ENCODE measurements at places on chromosomes 11 and 22.

DNA sequence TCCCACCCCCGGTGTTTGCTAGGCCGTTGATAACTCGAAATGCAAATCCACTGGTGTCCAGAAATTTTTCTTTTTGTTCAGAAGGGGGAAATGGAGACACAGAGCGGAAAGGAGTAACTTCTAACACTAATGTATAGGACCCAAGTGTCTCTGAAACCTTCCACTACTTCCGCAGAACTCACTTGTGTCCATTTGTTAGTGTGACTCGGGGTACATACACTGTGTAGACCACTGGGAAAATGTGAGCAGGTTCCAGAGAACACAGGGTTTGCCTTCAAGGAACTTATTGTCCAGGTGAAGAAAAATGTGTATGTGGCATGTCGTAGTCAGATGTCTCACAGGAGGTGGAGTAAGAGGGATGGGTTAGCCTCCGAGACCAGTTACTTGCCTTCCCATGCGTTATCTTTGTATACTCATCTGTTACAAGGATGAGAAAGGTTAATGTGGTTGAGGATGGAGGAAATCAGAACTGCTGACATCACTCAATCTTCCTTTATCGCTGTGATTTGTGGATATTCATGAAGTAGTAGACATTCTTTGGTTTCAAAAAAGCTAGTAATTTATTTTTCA lies 857 bp downstream of the ARCN1 start:
- no peak for DNase-seq

- no peak for DNase-seq
Measured at GRCh38 chr22:39724390-39724789, 153.8 kb downstream of the CACNA1I start.

DNA sequence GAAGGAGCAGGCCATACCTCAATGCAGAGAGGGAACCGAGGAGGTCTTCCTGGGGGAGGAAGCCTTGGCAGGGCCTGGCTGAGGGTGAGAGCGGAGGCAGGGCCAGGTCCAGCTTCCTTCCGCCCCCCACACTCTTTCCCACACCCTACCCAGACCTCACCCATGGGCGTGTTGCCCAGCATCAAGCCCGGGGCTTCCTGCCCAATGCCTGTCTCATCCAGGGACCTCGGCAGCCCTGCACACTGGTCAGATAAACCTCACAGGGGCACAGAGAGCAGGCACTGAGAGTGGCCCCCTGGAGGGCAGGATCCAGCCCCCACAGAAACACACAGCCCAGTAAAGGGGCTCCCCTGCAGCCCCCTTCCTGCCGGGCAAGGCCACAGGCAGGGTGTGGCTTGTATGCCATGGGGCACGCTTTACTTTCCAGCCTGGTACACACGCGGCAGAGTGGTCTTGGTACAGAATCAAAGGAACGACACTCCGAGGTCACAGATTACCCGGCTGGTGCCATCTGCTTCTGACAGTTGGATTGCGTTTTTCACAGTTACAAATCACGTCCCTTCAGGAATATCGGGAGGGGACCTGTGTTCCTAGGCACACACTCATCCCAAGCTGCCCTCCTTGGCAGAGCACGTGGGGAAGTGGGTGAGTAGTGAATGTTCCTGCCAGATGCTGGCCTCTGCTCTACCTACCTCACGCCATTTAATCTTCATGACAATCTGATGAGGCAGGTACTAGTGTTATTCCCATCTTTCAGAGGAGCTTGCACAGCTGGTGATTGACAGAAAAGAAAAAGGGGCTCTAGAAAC lies 20.0 kb upstream of the CD5 start:
- DNase-seq: no peak

DNA sequence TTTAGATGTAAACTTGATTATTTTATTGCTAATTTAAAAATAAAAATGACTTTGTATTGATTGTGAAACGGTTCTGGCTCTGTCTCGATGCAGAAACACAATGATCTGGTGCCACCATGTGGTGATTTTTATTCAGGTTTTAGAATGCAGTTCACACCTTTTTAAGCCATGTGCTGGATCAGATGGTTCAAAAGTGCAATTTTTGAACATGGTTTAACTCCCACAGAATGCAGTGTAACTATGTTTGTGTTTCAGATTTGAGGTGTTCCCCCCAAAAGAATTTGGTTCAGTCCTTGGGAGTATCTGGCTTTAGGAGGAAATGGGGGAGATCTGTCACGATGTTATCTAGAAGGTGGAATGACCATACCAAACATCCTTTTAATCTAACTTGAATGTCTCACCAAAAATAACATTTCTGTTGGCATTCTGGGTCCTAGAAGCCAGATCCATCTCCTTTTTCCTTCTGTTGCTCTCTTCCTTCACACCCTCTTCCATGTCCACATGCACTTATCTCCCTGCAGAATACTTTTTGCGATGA lies 7.9 kb downstream of the MRPL16 start:
- DNase-seq: no peak

- DNase-seq: no peak
Measured at GRCh38 chr11:87039371-87039770, 1.6 kb downstream of the TMEM135 start.

GRCh38 chr11:93734427-93735222 lies 6.7 kb downstream of the TAF1D start:
- no peak for DNase-seq

DNA sequence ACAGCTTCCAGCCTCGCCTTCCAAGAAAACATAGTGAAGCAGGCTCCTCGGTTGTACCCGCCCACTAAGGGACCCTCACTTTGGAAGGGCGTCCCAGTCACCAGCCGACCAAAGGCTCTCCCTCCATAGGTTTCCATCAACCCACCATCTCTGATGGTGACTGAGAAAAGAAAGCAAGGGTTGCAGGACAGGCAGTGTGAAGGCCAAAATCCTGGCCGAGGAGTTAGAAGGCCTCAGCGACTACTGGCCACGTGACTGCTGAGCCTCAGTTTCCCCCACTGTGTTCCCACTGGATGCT lies 2.7 kb downstream of the FXYD6 start:
- no peak for DNase-seq

DNA sequence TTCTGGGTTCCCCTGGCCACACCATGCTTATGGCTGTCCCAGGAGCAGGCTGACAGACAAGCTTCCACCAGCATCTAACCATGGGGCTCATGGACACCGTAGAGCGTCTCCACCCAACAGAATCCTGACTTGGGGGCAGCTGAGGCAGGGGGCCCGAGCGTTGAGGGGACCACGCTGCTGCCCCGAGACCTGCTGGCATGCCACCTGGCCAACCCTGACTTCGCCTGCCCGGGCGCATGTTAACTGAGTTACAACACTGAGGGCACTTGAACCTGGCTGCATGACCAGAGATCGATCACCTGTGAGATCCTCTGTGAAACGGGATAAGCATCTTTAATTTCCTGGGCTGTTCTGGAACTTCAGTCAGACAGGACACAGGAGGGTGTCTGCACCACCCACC lies 13.7 kb downstream of the PPM1F start:
- DNase-seq: no peak

GRCh38 chr11:28584992-28585391 lies 476.8 kb downstream of the METTL15 start:
- DNase-seq: no peak

DNA sequence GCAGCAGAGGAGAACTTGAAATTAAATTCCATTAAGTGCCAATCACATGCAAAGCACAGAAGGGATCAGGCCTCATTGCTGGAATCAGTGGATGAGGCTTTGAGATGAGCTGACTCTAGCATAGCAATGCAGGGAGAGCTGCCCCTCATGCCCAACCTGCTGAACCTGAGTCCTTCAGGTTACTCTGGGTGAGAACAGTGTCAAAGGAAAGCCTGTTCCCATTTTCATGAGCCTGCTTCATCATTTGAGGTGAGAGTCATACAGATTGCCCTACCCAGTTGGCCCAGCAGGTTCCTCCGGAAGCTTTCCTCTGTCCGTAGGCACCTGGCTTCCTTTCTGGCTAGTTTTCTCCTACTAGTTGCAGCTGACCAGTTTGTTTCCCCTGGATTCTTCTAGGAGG lies 25.9 kb upstream of the ZBTB16 start:
- DNase-seq: no peak

GRCh38 chr11:27353593-27354358 lies 9.2 kb downstream of the CCDC34 start:
- DNase-seq: no peak

DNA sequence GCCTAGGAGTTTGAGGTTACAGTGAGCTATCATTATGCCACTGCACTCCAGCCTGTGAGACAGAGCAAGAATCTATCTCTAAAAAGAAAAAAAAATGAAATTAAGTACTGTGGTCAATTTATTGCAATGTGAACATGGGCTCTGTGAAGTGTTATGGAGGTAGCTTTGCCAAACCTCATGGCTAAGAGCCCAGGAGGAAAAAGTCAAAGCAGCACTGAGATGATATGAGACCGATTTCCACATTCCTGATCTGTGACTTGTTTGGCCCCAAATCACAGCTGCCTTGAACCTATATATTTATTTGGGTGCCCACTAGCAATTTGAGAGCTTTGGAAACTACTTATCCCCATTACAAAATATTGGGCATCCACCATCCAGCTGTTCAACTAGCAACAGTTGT lies 29.8 kb upstream of the TMEM135 start:
- no peak for DNase-seq

DNA sequence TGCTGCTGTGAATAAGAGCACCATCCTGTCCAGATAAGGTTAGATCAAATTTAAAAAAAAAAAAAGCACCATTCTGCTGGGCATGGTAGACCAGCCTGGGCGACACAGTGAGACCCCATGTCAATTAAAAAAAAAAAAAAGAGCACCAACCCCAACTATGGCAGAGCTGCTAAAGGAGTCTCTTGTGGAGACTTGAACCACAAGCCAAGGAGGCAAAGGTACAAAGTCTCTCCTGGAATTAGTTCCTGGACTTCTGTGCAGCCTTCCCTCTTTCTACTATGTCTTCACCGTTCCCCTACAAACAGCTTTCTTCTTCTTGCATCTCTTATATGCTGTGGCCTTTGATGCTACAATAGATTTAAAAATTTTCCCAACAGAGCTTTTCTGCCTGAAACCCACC lies 1.3 kb downstream of the PIK3C2A start:
- DNase-seq: no peak

DNA sequence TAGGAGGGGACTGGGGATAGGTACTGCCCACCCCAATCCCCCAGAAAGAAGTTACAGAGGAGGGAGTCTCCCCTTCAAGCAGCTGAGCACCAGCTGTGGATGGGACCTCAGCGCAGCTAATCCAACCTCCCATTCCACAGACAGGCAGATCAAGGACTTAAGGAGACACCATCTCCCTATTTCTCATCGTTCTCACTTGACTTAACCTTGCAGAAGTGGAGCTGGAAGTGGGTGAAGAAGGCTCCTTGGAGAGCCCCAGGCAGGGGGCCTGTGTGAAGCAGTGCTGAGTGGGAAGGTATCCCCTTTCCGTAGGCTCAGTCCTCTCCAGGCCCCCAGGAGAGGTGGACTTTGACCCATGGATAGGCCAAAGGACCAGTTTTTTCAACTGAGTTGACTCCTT lies 27.3 kb downstream of the USP35 start:
- no peak for DNase-seq

GRCh38 chr11:73532310-73532709 lies 65.6 kb downstream of the FAM168A start:
- no peak for DNase-seq

GRCh38 chr22:36136475-36136874 lies 24.1 kb downstream of the APOL3 start:
- DNase-seq: no peak

DNA sequence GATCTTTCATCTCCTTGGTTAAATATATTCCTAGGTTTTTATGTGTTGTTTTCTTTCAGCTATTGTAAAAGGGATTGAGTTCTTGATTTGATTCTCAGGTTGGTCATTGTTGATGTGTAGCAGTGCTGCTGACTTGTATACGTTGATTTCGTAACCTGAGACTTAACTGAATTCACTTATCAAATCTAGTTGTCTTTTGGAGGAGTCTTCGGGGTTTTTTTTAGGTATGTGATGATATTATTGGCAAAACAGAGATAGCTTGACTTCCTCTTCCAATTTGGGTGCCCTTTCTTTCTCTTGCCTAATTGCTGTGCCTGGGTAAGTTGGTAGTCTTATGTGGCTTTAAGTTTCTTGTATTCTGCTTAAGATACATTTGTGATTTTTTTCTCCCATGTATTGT lies 52.8 kb downstream of the CBL start:
- no peak for DNase-seq

- DNase-seq: no peak
Measured at GRCh38 chr22:49569286-49570031, 258.2 kb downstream of the BRD1 start.

DNA sequence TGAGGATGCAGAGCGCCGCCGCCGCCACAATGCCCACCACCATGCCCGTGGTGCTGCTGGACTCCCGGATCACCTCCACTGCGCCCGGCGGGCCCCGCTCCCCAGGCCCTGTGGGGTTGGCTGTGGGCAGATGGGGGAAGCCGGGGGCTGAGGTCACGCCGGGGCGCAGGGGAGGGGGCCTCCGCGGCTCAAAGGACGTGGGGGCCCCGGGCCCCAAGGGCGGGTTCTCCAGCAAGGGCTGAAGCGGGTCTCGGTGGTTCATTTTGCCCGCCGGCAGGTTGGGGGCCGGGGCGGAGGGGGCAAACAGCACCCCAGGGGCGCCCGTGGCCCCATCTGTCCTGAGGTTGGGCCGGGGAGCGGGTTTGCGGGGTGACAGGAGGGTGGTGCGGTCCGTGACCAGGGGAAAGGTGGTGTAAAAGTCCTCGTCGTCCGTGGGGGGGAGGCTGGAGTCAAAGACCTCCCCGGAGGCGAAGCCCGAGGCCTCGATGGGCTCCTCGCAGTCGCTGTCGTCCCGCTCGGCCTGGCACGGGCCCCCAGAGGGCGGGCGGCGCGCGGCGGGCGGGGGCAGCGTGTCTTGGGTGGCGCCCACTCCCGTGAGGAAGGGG lies 16.5 kb downstream of the SLC22A12 start:
- no peak for DNase-seq
